ENCODE measurements at places on chromosomes 12 and 14. TPM values are rescaled to one million over a fixed set of nuclear protein-coding genes. Genes with fewer than 3 reads are reported as not detected.

The SYNDIG1L gene
- not detected for polyA plus RNA-seq

The RFX4 gene
- not detected for polyA plus RNA-seq

The DUSP6 gene
- 171 TPM for polyA plus RNA-seq

The OTOGL gene
- 0.76 TPM for polyA plus RNA-seq

The CLEC9A gene
- not detected for polyA plus RNA-seq

The PPFIA2 gene
- polyA plus RNA-seq = not detected

The ASB2 gene
- polyA plus RNA-seq = not detected

The ASIC1 gene
- polyA plus RNA-seq = 0.66 TPM

The NEMF gene
- polyA plus RNA-seq = 12.2 TPM

The PLEK2 gene
- 0.84 TPM for polyA plus RNA-seq

The MYH7 gene
- not detected for polyA plus RNA-seq

The CLEC2A gene
- not detected for polyA plus RNA-seq

The DPPA3 gene
- not detected for polyA plus RNA-seq

The RHOJ gene
- polyA plus RNA-seq = 485 TPM

The FIGNL2 gene
- polyA plus RNA-seq = 1.5 TPM

The POU6F1 gene
- polyA plus RNA-seq = 6.4 TPM

The CPM gene
- polyA plus RNA-seq = not detected

The CLEC4A gene
- polyA plus RNA-seq = 0.52 TPM

The RHEBL1 gene
- 2.2 TPM for polyA plus RNA-seq

The KSR2 gene
- 1.7 TPM for polyA plus RNA-seq

The OR10AD1 gene
- not detected for polyA plus RNA-seq

The EPYC gene
- 0.06 TPM for polyA plus RNA-seq

The BICDL1 gene
- polyA plus RNA-seq = 0.19 TPM

The COCH gene
- polyA plus RNA-seq = 0.60 TPM

The NFATC4 gene
- polyA plus RNA-seq = 79.5 TPM

The AVPR1A gene
- not detected for polyA plus RNA-seq

The JPH4 gene
- polyA plus RNA-seq = not detected

The LRTM2 gene
- not detected for polyA plus RNA-seq

The ADAMTS20 gene
- polyA plus RNA-seq = not detected

The MUCL1 gene
- not detected for polyA plus RNA-seq

The CD27 gene
- not detected for polyA plus RNA-seq

The SLC2A13 gene
- 0.86 TPM for polyA plus RNA-seq

The GZMB gene
- polyA plus RNA-seq = not detected

The SYT1 gene
- polyA plus RNA-seq = 2.6 TPM

Data from endothelial cell of umbilical vein (primary cell).